NCI-H510A (cell line): ENCODE measurements at places on chromosomes 7 and 10.

DNA sequence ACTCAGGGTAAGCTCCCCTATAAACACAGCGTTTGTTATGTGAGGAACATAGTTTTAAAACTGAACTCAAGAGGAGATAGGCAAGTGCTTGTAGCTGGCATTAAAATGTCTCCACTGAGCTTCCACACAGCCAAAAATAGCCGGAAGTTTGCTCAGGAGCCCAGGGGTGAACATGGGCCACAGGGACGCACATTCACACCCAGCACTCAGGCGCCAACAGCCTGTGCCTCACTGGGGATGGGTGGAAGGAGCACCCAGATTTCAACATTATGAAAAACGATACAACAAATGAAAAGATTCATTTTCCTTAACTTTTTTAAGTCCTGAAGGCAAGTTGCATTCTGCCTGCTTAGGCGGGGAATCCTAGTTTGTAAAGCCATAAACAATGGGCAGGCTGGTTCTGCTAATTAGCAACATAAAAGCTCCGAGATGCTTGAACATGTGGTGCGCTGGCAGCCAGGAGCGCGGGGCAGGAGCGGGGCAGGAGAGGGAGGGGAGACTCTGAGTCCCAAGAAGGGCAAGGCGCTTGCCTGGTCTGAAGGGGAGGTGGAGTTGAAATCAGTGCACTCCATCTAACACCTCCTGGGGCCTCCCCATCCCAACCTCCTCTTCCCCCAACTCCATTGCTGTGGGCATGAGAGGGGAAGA lies 235.9 kb downstream of the COBL start:
- DNase-seq: no peak

GRCh38 chr10:116910910-116911309 lies 61.6 kb downstream of the ENO4 start:
- no peak for DNase-seq

- DNase-seq: no peak
Observed at GRCh38 chr10:32039734-32040133, 16.5 kb downstream of the KIF5B start.

GRCh38 chr10:29329420-29329819 lies 40.5 kb downstream of the LYZL1 start:
- DNase-seq: no peak

DNA sequence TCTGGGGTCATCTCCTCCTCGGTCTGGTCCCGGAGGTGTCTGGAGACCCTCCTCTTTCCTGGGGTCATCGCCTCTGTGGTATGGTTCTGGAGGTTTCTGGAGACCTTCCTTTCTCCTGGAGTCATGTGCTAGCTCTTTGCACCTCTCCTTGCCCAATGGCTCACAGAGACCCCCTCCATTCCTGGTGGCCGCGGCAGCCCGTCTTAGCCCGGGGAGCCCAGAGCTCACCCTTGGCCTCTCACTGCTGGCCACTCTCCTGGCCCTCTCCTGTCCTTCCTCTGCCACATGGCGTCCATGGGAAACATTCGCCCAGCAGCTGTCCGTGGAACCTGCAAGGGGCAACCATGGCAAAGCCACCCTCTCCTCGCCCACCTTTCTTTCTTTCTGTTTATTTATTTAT lies 20.2 kb upstream of the FOXL3 start:
- DNase-seq: no peak

DNA sequence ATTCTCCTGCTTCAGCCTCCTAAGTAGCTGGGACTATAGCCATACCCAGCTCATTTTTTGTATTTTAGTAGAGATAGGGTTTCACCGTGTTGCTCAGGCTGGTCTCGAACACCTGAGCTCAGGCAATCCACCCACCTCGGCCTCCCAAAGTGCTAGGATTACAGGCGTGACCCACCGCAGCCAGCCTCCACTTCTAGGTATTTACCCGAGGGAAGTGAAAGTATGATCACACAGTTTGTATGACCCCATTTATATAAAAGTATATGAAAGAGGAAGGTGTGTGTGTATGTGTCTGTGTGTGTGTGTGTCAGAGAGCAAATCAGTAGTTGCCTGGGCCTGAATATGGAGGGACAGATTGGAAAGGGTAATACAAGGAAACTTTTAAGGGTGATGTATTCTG lies 2.0 kb upstream of the PURB start:
- DNase-seq: no peak
